ENCODE measurements at places on chromosomes 12 and 14.

DNA sequence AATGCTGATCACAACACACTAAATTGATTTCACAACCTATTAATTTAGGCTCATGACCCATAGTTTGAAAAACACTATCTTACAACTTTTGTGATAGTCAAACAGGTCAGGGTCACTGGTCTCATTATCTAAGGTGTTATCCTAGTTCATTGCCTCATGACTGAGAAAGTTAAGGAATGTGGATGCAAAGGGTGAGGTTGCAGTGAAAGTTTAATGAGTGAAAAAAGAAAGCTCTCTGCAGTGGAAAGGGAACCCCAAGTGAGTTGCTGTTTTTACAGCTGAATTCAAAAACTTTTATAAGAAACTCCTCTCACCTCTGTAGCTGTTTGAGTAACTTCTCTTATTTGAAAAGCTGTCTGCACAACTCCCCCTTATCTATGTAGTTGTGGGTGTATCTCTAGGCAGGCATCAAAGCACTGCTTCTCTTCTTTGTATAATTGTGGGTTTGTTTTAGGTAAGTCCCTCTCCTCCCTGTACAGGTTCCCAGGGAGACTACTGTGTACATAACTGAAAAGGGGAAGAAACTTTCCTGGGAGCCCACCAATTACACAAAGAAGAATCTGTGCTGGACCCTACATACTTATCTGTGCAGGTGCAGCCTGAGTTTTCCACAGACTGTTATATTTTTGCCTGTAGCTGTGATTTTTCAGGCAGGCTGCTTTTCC lies 18.9 kb downstream of the DNAL1 start:
- DNase-seq: no peak

DNA sequence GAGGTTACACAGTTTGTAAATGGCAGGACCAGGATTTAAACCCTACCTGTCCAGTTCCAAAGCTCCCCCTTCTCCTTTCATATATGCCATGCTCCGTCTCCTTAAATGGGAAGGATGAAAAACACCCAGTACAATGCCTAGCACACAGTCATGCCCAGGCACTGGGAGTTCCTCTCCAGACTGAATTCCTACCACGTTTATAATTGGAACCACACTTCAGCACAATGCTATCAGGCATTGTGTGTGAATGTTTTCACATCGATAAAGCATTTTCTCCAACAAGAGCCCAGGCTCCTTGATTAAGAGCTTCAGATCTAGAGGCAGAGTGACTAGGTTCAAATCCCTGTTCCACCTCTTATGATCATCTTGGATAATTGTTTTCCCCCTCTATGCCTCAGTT lies 2.7 kb upstream of the NUAK1 start:
- no peak for DNase-seq

GRCh38 chr12:106303202-106303820 lies 778 bp downstream of the TCP11L2 start:
- DNase-seq: peak; percentile 79

- DNase-seq: no peak
Observed at GRCh38 chr14:69937367-69938081, 58.3 kb downstream of the SMOC1 start.

GRCh38 chr12:90460681-90461080 lies 494.3 kb downstream of the CCER1 start:
- DNase-seq: no peak

DNA sequence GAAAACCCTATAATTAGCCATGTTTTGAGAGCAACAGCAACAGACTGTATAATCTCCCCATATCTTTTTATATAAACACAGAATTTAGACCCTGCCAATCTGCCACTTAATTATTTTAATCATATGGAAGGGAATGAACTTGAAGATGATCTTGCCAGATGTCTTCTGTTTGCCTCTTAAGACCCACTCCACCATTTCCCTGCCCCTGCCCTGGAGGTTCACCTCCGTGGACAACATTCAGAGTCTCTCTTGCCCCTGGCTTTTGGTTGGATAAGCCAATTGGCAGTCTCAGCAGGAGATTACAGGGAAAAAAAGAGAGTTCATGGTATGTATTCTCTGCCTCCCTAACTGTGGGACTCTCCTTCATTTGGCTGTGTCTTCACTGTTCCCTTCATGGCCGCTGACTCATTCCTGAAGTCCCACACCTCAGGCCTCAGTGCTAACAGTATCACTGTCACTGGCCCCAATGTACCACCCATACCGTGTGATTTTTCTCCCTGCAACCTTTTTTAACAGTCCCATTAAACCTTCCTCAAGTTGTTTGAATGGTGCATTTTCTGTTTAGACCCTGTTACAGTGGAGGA lies 184.8 kb downstream of the PIK3C2G start:
- no peak for DNase-seq

DNA sequence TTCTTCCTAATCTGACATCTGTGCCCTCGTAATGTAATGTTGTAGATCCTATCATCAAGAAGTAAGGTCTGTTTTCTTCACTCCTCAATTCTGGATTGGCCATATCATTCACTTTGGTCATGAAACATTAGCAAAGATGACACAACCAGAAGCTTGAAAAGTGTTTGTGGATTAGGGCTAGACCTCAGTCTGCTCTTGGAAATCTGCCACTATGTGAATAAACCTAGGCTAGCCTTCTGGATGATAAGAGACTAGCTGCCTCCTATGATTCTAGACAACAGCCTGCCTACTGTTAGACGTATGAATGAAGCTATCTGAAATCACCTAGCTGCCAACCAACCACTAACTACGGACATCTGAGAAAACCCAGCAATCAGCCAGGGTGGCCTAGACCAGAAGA lies 38.7 kb upstream of the LYZ start:
- no peak for DNase-seq

GRCh38 chr12:30965613-30965985 lies 39.1 kb downstream of the TSPAN11 start:
- no peak for DNase-seq

- DNase-seq: no peak
Observed at GRCh38 chr12:16006752-16007151, 95.6 kb downstream of the DERA start.
